ENCODE measurements at places on chromosomes 1 and 21. TPM values are rescaled to one million over a fixed set of nuclear protein-coding genes. Genes with fewer than 3 reads are reported as not detected.

Gene TMEM50A
- total RNA-seq = 102 TPM

Gene NR1I3
- not detected for total RNA-seq

Gene THEM5
- total RNA-seq = not detected

Gene NGF
- 7.9 TPM for total RNA-seq

Gene ATF6
- 23.9 TPM for total RNA-seq

Gene BEST4
- 0.11 TPM for total RNA-seq

Gene DNASE2B
- not detected for total RNA-seq

Gene KISS1
- total RNA-seq = 0.22 TPM

Gene NECTIN4
- 0.11 TPM for total RNA-seq

Gene MUL1
- 25.7 TPM for total RNA-seq

Gene HMCN1
- total RNA-seq = 30.5 TPM

Gene TMOD4
- not detected for total RNA-seq

Gene MR1
- total RNA-seq = 17.6 TPM

Gene GJA5
- total RNA-seq = 0.44 TPM

Gene ELAPOR1
- total RNA-seq = 0.50 TPM

Gene OR4F16
- total RNA-seq = not detected

Gene RORC
- total RNA-seq = not detected

Gene ITLN1
- total RNA-seq = not detected

Gene OR10K1
- not detected for total RNA-seq

Gene ENAH
- 72.2 TPM for total RNA-seq

Gene FCRL5
- not detected for total RNA-seq

Gene MYBPH
- 0.75 TPM for total RNA-seq

Gene LPAR3
- 16.7 TPM for total RNA-seq

Gene TSHB
- total RNA-seq = not detected

Gene TDRD10
- not detected for total RNA-seq

Gene S100A1
- not detected for total RNA-seq

Gene RGS1
- not detected for total RNA-seq

Gene LIN28A
- not detected for total RNA-seq

Gene S1PR1
- 11.0 TPM for total RNA-seq

Gene UMODL1
- 0.12 TPM for total RNA-seq

Gene LENEP
- not detected for total RNA-seq

Gene TRIM33
- 30.6 TPM for total RNA-seq

Gene PERM1
- total RNA-seq = not detected

Gene NBPF20
- 4.2 TPM for total RNA-seq

Gene C1orf115
- total RNA-seq = 4.2 TPM

Gene NHLH1
- total RNA-seq = not detected

Gene TOMM20
- total RNA-seq = 102 TPM

Gene TGFB2
- total RNA-seq = 4.5 TPM

Gene EPHA2
- total RNA-seq = 30.3 TPM

Gene SLC5A9
- total RNA-seq = not detected

Gene IL19
- not detected for total RNA-seq

Gene FAM177B
- not detected for total RNA-seq

All from uterine smooth muscle cell (primary cell).